Stimulated activated CD4-positive, alpha-beta T cell treated with anti-CD3 and anti-CD28 coated beads, Interleukin-4, amount 100 ng/mL, for 48 hours (primary cell): ENCODE measurements at places on chromosomes 1 and 21.

GRCh38 chr1:178541829-178542553 is 29.1 kb downstream of the TEX35 start:
- peak; percentile 29 for DNase-seq

GRCh38 chr21:43786300-43786806 is 3.0 kb upstream of the RRP1 start:
- no peak for DNase-seq

GRCh38 chr1:234250747-234251146 is 122.5 kb upstream of the COA6 start:
- DNase-seq: no peak

- DNase-seq: no peak
Measured at GRCh38 chr1:67659229-67659628, 25.8 kb upstream of the GADD45A start.

GRCh38 chr1:192395895-192396294 is 79.1 kb downstream of the RGS21 start:
- DNase-seq: no peak

- DNase-seq: no peak
Measured at GRCh38 chr1:164932580-164932979, 373.6 kb downstream of the PBX1 start.
